ENCODE measurements at places on chromosomes 6 and 20.

DNA sequence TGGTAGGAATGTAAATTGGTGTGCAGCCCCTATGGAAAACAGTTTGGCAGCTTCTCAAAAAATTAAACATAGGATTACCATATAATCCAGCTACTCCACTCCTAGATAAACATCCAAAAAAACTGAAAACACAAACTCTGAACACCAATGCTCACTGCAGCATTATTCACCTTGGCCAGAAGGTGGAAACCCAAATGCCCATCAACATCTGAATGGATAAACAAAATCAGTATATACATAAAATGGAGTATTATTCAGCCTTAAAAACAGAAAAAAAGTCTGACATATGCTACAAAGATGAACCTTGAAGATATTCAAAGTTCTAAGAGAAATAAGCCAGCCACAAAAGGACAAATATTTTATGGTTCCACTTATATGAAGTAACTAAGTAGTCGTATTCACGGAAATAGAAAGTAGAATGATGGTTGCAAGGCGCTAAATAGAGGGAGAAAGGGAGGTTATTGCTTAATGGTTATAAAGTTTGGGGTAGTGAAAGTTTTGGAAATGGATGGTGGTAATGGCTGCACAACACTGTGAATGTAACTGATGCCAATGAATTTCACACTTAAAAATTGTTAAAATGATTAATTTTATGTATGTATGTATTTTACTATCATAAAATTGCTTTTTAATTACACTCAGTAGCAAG is 4.0 kb downstream of the PHF10 start:
- DNase-seq: no peak

DNA sequence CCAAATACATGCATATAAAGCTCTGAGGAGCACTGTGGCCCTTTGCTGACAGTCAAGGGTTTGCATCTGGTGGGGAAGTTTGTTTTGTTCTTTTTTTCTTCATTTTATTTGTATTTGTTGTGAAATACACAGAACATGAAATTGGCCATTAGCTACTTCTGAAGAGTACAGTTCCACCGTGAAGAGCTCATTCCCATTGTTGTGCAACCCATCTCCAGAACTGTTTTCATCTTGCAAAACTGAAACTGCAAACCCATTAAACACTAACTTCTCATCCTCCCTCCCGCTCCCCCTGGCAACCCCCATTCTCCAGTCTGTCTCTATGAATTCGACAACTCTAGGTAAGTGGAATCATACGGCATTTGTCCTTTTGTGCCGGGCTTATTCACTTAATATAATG is 231.3 kb downstream of the TFAP2C start:
- no peak for DNase-seq

DNA sequence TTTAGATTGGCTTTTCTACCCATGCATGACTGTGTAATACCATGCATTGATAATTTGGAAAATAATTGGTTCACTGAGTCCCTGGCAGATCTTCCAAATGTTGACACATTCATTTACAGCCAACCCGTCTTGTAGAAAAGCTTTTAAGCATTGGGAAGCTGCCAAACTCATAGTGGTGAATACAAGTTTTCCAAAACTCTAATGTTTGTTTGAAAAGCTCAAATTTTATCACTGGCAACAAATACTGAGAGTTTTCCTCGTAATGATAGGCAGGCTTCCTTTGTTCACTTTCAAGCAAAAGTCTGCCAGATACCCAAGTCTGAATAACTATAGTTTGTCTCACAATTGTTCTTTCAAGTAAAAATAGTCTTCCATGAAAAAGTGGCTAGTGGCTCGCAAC is 143.0 kb downstream of the FIG4 start:
- DNase-seq: no peak

DNA sequence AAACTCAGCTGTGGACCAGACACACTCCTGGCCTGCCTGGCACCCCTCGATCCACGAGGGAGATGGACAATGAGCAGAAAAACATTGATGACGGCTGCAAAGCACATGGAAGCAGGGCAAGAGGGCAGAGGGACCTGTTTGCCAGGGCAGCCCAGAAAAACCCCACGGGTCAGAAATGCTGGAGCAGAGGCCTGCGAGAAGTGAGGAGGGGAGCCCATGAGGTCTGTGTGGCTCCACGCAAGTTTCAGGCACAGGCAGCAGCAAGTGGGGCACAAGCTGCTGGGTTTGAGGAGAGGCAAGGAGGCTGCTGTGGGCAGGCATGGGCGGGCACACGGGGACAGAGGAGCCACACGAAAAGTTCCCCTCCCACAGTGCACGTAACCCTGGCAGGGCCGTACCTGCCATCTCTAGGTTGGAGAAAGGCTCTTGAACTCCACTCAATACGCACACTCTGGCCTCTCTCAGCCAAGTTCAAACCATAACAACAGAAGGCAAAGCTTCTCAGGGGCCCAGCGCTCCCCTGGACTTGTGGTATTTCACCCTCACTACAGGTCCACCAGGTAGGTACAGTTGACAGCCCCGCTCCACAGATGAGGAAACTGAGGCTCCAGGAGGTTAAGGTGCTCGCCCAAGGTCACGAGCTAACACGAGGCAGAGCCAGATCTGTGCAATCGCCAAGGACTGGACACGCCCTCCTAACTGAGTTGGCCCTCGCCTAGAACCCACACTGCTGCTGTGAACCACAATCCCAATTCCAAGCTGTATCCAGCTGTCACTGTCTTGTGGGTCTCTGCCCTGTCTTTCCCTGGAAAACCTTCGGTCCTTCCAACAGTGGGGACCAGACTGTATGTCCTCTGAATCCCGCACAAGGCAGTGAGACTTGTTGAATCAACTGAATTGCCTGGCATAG is 108.2 kb downstream of the NOL4L start:
- peak; percentile 20 for DNase-seq

DNA sequence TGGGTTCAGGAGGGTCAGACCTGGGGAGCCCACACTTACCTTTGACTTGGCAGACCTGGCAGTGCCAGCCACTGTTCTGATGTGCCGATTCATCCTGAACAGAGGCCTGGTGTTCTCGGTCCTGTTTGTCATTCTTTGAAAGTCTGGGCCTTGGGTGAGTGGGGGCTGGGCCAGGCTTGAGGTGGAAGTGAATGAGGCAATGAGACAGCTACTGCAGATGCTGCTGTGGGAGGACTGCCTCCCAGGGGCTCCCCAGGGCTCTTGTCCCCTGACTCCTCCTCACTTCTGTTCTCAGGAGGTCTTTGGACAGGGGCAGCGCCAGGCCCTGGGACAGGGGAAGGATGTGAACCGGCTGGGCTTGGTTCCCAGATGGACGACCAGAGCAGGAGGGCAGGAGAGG is 5.6 kb upstream of the TREML4 start:
- no peak for DNase-seq

GRCh38 chr6:77463308-77463860 is at the start of gene HTR1B:
Gene HTR1B, minus strand, starts transcription at chr6:77463491. Its CDS starts 88 bp downstream, at chr6:77463403.
- DNase-seq: no peak

GRCh38 chr6:43277643-43278523 is 20.2 kb upstream of the SLC22A7 start:
- DNase-seq: no peak

DNA sequence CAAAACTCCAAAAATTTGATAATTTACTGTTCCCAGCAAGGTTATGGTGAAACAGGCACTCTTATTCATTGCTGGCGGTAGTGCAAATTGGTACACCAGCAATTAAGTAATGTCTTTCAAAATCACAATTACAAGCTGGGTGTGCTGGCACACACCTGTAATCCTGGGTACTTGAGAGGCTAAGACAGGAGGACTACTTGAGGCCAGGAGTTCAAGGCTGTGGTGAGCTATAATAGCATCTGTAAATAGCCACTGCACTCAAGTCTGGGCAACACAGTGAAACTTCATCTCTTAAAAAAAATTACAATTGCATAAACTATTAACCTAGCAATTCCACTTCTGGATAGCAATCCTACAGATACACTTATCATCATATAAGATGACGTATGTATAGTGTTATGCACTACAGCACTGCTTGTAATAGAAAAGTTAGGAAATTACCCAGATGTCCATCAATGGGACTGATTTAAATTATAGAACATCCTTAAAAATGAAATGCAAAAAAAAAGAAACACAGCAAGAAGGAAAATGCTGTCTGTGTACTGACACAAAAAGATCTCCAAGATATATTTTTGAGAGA is 31.4 kb downstream of the NCOA6 start:
- DNase-seq: no peak

DNA sequence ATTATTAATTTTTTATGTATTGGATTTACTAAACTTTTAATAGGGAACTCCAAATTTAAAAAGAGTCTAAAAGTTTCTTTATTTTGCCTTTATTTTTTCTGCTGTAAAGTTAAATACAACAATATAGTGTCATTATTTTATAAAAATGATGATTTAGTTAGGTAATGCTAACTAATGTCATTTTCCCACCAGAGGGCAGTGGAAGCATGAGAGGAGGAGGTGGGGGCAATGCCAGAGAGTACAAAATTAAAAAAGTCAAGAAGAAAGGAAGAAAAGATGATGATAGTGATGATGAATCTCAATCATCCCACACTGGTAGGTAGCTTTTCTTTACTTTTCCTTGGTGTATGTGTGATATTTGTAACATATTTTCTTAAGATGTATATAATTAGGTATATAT is 20.2 kb upstream of the FHL5 start:
- no peak for DNase-seq

DNA sequence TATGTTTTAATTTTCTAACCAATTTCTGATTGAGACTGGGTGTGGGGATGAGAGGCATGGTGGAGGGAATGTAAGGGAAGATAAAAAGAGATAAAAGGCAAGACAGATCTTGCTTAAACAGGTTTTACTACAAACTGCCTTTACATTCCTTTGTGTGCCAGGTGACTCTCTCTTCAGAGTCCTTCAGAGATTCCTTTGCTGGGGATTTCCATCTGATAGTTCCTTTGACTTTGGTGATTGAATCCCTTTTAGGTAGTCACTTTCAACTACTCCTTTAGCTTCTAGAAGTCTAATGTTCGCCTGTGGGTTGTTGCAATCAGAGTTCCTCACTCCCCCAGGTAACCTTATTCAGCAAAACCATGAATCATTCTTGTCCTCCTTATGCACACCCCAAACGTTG is 283.3 kb upstream of the MANEA start:
- no peak for DNase-seq

DNA sequence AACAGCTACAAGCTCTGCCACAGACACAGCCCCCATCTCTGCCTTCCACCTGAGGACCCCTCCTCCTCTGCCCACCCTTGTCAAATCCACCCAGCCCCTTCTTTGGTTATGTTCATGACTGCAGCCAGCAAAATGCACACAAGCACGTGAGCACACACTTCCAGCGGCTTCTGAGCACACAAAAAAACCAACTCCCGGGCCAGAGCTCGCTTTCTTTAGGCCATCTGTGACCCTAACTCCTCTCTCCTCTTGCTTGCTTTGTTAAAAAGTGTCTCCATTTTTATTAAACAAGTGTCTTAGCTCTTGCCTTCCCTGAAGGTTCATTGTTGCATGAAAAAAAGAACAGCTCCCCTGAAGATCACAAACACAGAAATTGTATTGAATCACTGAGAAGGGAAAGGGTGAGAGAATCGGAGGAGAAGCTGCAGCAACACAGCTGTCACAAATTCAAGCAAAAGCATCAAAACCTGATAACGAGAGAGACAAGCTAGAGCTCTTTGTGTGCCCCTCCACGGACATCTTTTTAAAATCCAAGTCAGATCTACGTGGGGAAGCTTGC is 142.1 kb downstream of the CD83 start:
- no peak for DNase-seq

GRCh38 chr20:45538209-45538799 is 978 bp downstream of the WFDC6 start:
- DNase-seq: no peak

Data from HuH-7.5 (cell line).